ENCODE measurements at places on chromosomes 3 and 15. TPM values are rescaled to one million over a fixed set of nuclear protein-coding genes. Genes with fewer than 3 reads are reported as not detected.

Gene AHSG
- total RNA-seq, result 1.1 TPM

Gene FAM227B
- 12.4 TPM for total RNA-seq

Gene MYLK
- 5.2 TPM for total RNA-seq

Gene ZNF660
- total RNA-seq, result 10.1 TPM

Gene STRIT1
- not detected for total RNA-seq

Gene CCDC9B
- 32.6 TPM for total RNA-seq

Gene TF
- 0.58 TPM for total RNA-seq

Gene ZNF639
- 30.3 TPM for total RNA-seq

Gene LDHAL6B
- total RNA-seq, result 1.1 TPM

Gene PLSCR5
- not detected for total RNA-seq

Gene FBXO45
- total RNA-seq, result 14.3 TPM

Gene SPSB4
- total RNA-seq, result 24.1 TPM

Gene GOLGA6D
- total RNA-seq, result not detected

Gene CPN2
- total RNA-seq, result not detected

Gene RTP1
- 0.15 TPM for total RNA-seq
